ENCODE measurements at places on chromosomes 2 and 18. TPM values are rescaled to one million over a fixed set of nuclear protein-coding genes. Genes with fewer than 3 reads are reported as not detected.

The PDE1A gene
- polyA plus RNA-seq: 0.94 TPM

The IL36A gene
- 394 TPM for polyA plus RNA-seq

The MOGAT1 gene
- polyA plus RNA-seq: 0.05 TPM

The GAREM2 gene
- polyA plus RNA-seq: 0.35 TPM

Data from esophagus (tissue), 2 donors.